ELR (cell line): ENCODE measurements at places on chromosomes 6 and 20.
A peak's percentile ranks its signal among the peaks of the same experiment; 100 is the strongest.

DNA sequence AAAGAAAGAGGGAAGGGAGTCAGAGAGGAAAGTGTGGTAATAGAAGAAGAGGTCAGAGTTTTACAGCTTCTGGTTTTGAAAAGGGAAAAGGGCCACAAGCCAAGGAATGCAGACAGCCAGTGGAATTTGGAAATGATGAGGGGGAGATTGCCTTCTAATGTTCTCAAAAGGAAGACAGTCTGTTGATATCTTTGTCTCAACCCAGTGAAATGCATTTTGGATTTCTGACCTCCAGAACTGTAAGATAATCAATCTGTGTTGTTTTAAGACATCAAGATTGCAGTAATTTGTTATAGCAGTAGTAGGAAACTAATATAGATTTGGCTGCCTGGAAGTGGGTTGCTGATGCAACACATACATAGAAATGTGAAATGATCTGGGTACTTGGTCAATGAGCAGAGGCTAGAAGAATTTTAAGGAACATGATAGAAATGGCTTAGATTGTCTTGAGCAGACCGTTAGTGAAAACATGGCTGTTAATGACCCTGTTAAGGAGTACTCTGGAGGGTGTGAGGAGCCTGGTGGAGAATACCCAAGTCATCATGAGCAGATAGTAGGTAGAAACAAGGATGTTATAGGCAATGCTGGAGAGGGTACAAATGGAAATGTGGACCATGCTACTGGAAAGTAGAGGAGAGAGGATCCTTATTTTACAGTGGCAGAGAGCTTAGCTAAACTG lies 255.8 kb upstream of the RAB32 start:
- no peak for DNase-seq

DNA sequence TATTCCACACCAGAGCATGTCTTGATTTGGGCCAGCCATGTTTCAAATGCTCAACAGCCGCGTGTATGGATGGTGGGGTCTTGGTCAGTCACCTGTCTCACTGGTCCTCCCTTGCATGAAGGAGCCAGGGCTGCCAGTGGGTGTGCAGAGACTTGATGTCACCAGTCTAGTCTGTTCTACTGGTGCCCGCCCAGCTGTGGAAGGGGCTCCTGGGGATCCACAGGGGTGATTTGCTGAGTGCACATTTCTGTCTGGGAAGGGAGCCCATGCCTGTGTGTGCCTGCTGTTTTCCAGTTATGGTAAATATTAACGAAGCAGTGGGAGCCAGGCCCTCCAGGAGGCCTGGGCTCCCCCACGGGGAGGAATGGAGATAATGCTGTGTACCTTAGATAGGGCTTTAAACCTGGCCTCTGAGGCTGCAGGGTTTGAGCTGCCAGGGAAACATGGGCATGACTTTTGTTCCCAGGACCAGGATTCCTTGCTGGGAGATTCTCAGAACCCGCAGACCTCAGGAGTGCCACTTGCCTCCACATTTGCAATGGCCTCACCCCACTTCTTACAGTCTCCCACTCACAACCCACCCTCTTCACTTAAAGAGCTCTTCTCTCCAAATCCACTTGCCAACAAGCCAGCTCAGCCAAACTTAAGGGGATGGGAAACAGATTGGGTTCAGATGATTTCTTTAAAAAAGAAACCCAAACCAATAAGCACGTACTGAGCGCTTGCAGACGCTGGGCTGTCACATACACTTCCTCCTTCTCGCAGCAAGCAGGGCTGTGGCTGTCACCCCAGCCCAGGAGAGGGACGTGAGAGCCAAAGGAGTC lies 54.1 kb downstream of the VEGFA start:
- no peak for DNase-seq

- DNase-seq: no peak
Observed at GRCh38 chr6:25703005-25703404, 51.0 kb downstream of the SCGN start.

DNA sequence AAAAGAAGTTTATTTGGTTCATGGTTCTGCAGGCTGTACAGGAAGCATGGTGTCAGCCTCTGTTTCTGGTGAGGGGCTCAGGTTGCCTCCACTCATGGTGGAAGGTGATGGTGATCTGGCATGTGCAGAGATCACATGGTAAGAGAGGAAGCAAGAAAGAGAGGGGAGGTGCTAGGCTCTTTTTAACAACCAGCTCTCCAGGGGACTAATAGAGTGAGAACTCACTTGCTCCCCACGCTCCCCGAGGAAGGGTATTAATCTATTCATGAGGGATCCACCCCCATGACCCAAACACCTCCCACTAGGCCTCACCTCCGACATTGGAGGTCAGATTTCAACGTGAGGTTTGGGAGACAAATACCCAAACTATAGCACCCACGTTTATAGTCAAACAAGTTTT lies 4.0 kb upstream of the GJB7 start:
- no peak for DNase-seq

GRCh38 chr6:149990212-149990660 lies 26.5 kb downstream of the ULBP1 start:
- peak; percentile 8 for DNase-seq

DNA sequence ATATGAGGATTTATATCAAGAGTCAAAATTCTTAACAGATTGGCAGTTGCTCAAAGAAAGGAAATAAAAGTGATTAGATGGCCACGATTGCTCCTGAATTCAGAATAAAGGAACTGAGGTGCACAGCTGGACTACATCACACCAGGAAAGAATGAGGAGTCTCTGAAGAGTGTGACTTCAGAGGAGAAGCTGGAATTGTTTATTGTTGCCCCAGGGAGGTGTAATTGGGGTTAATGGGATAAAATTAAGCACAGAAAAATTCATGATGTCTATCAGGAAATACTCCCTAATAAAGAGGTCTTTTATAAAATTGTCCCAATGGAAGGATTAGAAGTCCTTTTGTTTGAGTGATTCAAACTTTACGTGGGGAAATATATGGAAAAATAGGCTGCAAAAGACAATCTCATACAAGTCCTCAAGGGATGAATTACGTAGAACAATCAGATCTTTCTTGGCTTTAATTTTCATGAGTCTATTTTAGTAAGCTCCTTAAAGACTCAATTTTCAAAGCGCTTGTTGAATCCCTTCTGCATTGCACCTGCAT lies 208.6 kb upstream of the RNF217 start:
- DNase-seq: no peak
